Stimulated activated CD8-positive, alpha-beta memory T cell treated with anti-CD3 and anti-CD28 coated beads, Interleukin-7, amount 100 ng/mL, for 1 hour (primary cell): ENCODE measurements at places on chromosomes 5 and 9.

DNA sequence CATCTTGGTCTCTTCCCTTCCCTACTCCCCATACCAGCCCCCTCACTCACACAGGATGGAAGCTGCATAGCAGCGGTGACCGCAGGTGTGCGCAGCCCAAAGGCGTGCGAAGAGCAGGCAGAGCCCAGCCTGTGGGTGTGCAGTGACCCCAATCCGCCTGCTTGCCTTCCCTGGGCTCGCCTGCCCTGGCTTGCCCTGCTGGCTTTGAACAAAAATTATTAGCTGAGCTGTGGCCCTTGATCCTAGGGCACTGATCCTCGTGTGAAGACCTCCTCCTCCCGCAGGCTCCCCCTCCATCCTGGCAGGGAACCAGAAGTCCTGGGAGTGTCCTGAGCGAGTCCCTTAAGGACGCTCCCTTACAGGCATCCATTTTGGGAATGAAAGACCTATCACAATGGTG lies 31.9 kb downstream of the MORN5 start:
- no peak for DNase-seq

DNA sequence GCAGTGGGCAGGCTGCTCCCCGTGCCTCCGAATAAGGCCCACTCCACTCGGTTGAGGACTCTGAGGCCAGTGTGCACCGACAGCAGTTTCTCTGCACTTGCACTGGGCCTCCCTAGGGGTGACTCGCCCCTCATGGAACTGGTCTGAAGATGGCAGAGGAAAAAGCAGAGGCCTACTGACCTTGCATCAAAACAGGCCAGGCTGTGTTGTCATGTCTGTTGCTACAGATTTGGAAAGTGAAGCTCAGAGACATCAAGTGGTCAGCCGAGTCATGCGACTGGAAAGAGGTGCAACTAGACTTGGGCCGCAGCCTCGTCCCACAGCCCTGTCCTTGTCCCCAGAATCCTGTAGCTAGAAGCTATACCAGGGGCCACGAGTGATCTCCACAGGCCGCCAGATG lies 78.3 kb downstream of the DCP2 start:
- no peak for DNase-seq

DNA sequence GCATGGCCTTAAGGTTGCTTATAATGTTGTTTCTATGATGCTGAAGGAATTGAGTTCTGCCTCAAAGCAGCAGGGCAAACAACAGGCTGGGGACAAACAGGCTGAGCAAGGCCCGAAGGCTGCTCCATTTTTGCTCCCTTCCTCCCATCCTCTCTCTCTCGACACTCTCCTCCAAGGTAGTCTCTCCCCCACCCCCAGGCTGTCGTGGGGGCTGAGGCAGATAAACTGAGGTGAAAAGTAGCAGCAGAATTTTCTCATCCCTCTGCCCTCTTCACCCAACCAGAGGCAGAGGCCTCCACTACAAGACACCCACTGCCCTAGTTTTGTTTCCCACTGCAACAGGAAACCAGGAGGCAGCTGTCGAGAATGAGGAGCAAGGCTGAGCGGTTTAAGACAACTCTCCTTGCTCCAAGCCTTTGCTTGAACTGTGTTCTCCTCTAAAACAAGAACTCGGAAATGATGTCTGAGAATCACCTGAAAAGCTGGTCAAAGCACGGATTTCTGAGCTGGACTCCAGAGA lies 13.5 kb upstream of the GNA14 start:
- DNase-seq: no peak

DNA sequence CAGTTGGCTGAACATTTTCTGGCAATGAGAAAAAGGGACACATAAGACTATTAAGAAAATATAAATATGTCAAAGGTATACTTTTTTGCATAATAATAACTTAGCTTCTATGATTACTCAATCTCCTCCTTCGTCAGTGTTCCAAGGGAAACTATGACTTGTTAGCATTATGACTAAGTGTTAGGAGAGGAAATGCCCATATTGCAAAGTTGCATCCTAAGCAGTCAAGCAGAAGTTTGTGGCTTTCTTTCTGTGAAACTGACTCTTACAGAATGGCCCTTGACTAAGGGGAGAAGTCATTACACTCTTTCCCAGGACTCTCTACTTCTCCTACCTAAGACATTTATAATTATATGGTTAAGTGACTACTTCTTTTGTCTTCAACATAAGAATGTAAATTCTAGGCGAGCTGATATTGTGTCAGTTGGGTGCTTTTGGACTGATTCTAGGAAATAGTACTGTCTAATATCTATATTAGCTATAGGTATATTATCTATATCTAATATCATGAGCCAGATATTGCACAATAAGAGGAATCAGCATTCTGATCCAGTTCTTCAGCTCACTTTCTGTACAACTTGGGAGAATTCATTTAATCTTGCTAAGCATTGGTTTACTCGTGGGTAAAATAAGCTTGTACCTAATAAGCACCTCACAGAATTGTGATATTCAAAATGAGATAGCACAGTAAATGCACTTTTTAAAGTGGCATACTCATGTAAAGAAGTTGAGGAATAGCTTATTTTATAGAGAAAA lies 16.4 kb upstream of the SPINK6 start:
- DNase-seq: no peak

- no peak for DNase-seq
Observed at GRCh38 chr9:68546596-68547390, 6.1 kb upstream of the TMEM252 start.

GRCh38 chr9:5949103-5949699 lies 58.5 kb downstream of the MLANA start:
- no peak for DNase-seq

GRCh38 chr5:153959134-153959957 lies 79.4 kb downstream of the FAM114A2 start:
- no peak for DNase-seq

DNA sequence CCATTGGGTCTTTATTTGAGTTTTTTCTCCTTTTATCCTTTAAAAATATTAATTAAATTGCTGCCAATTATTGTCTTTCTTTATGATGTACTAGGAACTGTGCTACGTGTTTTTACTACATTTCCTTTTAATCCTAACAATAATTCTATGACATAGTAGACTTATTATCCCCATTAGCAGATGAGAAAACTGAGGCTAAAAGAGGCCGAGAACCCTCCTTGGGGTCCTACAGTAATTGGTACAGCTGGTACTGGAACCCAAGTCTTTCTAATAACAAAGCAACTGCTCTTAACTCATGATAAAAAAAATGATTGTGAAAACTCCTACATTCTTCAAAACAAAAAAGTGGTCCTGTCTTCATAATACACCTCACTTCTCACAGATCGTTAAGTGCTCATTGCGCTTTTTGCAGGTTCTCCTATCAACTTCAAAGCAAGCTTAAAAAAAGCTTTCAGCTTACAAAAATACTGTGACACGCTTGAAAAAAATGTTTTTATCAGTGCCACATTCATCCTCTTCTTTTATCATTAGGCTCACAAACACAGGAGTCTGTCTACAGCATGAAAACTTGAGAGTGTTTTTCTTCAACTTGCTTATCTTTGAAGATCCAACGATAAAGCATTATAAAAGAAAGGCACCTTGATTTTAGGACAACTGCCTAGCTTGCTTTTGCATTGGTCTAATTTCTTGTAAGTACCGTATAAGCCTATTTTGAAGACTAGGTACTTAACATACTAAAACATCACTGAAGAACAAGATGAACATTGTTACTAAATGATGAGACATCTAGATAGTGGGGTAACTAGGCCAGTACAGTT lies 32.4 kb downstream of the FYB1 start:
- no peak for DNase-seq

DNA sequence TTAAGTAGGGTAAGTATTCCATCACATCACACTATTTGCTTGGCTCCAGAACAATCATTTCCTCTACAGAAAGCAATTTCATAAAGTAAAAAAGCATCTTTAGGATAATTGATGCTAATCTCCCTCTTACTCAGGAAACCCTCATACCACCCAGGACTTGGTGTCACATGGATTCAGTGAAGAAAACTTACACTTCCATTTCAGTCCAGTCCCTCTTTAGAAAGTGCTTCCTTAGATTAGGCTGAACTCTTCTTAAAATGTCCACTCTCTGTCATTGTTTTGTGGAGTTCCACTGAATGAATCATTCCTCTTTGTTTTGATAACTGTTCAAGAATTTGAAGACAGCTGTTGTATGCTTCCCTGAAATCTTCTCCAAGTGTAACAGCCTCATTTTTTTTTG lies 144.0 kb upstream of the ZNF462 start:
- no peak for DNase-seq

DNA sequence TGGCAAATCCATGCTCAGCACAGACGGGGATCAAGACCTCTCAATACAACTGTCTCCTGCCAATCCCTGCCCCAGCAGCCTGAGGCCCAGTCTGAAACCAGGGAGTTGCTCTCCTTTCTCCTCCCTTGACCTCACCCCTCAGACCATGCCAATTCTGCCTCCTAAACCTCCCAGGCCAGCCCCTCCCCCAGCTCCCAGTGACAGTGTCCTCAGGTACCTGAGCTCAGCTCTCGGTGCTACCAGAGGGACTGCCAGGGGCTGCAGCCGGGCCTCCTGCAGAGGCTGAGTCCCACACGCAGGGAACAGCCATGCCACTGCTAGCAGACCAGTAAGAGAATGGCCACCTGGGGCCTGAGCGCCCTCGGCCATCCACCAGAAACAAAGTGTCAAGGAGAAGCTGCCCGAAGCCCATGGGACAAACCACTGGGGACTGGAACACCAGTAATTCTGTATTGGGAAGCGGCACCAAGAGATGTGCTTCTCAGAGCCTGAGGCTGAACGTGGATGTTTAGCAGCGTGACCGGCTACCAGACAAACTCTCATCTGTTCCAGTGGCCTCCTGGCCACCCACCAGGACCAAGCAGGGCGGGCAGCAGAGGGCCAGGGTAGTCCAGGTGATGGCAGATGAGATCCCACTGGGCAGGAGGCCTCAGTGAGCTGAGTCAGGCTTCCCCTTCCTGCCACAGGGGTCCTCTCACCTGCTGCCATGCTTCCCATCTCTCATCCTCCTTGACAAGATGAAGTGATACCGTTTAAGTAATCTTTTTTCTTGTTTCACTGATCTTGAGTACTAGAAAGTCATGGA lies 557 bp upstream of the IL3 start:
- no peak for DNase-seq
